Thoracic aorta (tissue), 2 donors: ENCODE measurements at places on chromosomes 11 and 22.

- DNase-seq, result no peak
These were observed 18.2 kb upstream of the CCDC34 start for GRCh38 chr11:27381238-27381666.

GRCh38 chr22:36955691-36956090, 42.3 kb downstream of the CSF2RB start:
- no peak for DNase-seq

GRCh38 chr11:72813740-72814285, 398 bp upstream of the ATG16L2 start:
- DNase-seq, result no peak

GRCh38 chr11:24513479-24514218, 16.8 kb downstream of the LUZP2 start:
- DNase-seq, result no peak

GRCh38 chr22:46357711-46358520, 22.4 kb downstream of the TRMU start:
- no peak for DNase-seq
